Daoy (cell line): ENCODE measurements at places on chromosomes 2 and 18. TPM values are rescaled to one million over a fixed set of nuclear protein-coding genes. Genes with fewer than 3 reads are reported as not detected.

Gene SPRED2
- 5.4 and 6.9 TPM in 2 replicates for total RNA-seq

Gene FBXO15
- total RNA-seq = 0.63 and 0.91 TPM in 2 replicates

Gene TLX2
- 0.77 TPM in 1 of 2 replicates, not detected in the other for total RNA-seq

Gene RAD51AP2
- not detected in 2 replicates for total RNA-seq

Gene DSC2
- 2.8 and 4.3 TPM in 2 replicates for total RNA-seq

Gene ANKRD30BL
- total RNA-seq = not detected in 2 replicates

Gene KANSL3
- 22.1 and 26.6 TPM in 2 replicates for total RNA-seq

Gene PID1
- total RNA-seq = 6.1 and 7.2 TPM in 2 replicates

Gene RIT2
- total RNA-seq = not detected in 2 replicates

Gene ARHGEF4
- total RNA-seq = 0.27 and 1.5 TPM in 2 replicates

Gene HOXD12
- 0.46 TPM in 1 of 2 replicates, not detected in the other for total RNA-seq

Gene PLEK
- not detected in 2 replicates for total RNA-seq

Gene POTEI
- 0.06 and 0.40 TPM in 2 replicates for total RNA-seq

Gene LIMS2
- 0.51 TPM in 1 of 2 replicates, not detected in the other for total RNA-seq

Gene MEP1B
- total RNA-seq = not detected in 2 replicates

Gene APOB
- total RNA-seq = not detected in 2 replicates

Gene ALPG
- not detected in 2 replicates for total RNA-seq

Gene LCT
- 0.40 TPM in 1 of 2 replicates, not detected in the other for total RNA-seq

Gene UGT1A10
- total RNA-seq = 8.2 and 13.4 TPM in 2 replicates

Gene IFIH1
- total RNA-seq = 10.6 and 12.1 TPM in 2 replicates

Gene HNMT
- 1.6 and 7.1 TPM in 2 replicates for total RNA-seq

Gene UGT1A7
- 0.17 TPM in 1 of 2 replicates, not detected in the other for total RNA-seq

Gene NT5C1B
- total RNA-seq = 0.21 TPM in 1 of 2 replicates, not detected in the other

Gene SIX3
- 0.24 TPM in 1 of 2 replicates, not detected in the other for total RNA-seq

Gene RRM2
- 155 and 162 TPM in 2 replicates for total RNA-seq

Gene PRSS56
- not detected in 2 replicates for total RNA-seq

Gene KCNJ3
- not detected in 2 replicates for total RNA-seq

Gene ST6GAL2
- 13.0 and 21.9 TPM in 2 replicates for total RNA-seq

Gene IL1B
- 12.4 and 13.5 TPM in 2 replicates for total RNA-seq
